ENCODE measurements at places on chromosomes 5 and 9.

DNA sequence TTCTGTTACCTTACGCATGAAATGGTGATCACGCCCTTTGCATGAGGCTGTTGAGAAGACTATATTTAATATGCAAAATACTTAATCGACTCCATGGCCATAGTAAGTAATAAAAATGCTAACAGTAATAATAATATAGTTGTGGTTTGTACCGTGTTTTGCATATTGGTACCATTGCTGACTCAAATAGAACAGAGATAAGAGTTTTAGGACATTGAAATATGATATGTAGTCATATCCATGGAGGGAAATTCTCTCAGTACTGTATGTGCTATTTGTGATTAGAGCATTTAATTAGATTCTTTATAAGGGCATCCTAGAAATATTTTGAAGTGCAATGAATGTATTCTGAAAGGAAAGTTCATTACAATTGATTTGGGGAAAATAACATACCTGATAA, 41.9 kb downstream of the CFAP90 start:
- no peak for DNase-seq

DNA sequence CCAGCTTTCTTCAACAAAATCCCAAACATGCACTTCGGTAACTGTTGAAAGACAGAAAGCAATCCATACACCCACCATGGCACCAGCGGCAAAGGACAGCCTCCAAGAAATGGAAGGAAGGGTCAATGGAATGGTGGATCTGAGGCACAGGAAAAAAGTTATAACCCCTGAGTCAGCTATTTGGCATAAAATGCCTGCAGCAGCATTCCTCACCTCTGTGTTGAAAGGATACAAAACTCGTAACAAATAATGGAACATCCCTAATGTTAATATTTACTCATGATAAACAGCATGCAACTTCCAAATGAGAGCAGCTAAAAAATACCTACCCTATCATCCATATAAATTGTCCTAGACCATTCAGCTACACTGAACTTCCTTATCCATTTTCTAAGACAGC, 9.4 kb downstream of the FBXW11 start:
- no peak for DNase-seq

DNA sequence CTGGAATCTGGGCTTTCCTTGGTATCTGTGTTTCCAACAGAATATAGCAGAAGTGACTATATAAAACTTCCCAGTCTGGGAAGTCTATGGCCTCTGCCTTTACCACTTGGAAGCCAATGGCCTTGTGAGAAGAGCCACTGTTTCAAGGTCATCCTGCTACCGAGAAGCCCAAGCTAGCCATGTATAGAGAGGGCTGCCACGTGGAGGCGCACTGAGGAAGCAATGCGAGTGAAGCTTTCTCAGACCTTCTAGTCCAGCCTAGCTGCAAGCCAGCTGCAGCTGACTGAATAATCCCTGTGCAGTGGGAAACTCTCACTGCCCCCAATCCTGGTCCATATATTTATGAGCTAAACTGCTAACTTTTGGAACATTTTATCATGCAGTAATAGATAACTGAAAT, 661.8 kb upstream of the RIOK2 start:
- DNase-seq = no peak

DNA sequence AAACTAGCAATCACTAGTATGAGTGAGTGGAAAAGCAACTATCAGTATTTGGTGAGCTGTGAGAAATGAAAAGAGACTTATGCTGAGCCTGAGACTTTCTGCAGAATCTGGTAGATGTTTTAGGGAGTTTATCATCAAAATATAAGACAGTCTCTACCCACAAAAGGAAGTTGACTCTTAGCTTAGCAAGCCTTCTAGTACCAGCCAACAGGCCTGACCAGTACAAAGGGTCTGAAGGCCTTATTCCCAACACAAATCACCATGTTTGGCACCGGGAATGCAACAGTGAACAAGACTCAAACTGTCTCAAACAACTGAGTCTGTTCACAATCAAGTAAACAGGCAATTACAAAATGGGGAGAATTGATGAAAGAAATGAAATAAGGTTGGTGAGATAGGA, 244.4 kb downstream of the CWC27 start:
- DNase-seq = no peak

GRCh38 chr5:150809363-150809762, 30.8 kb downstream of the SMIM3 start:
- DNase-seq = no peak

DNA sequence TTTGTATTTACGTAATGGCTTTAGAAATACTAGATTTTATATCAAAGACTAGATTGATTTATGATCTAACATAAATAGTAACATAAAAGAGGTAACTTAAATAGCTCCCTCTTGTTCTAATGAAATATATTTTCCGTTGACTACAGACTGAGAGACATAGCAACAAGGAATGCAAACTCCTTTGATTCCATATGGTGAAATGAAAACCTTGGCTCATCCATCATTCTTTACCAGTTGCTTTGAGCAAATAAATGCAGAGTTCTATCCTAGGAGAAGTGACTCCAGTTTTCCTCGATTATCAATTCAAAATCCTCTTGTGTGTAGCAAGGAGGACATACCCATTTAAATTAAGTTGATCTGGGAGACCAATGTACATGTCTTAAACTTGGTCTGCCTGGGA, 18.0 kb upstream of the JAKMIP2 start:
- DNase-seq = no peak

GRCh38 chr5:138466125-138466899, 1.0 kb downstream of the EGR1 start:
- no peak for DNase-seq
